ENCODE measurements at places on chromosomes 5 and 9. TPM values are rescaled to one million over a fixed set of nuclear protein-coding genes. Genes with fewer than 3 reads are reported as not detected.

Gene RASEF
- total RNA-seq: not detected

Gene PRUNE2
- total RNA-seq: 17.0 TPM

Gene HK3
- total RNA-seq: not detected

Gene CD14
- 0.18 TPM for total RNA-seq

Gene KCNN2
- 3.2 TPM for total RNA-seq

Gene SLC25A2
- under 0.01 TPM for total RNA-seq

Gene ZFP2
- total RNA-seq: 0.58 TPM

Gene LTC4S
- total RNA-seq: 0.89 TPM

Gene OR1L6
- not detected for total RNA-seq

Gene GRIN3A
- total RNA-seq: not detected

Gene ENTPD2
- not detected for total RNA-seq

Gene SPAG8
- 0.53 TPM for total RNA-seq

Gene OTULINL
- 19.9 TPM for total RNA-seq

Gene C5orf58
- total RNA-seq: not detected

Gene FOXE1
- not detected for total RNA-seq

Gene RNF44
- 1.4 TPM for total RNA-seq

Gene MSX2
- not detected for total RNA-seq

Gene SAPCD2
- total RNA-seq: 17.3 TPM

Gene MAP3K1
- 3.2 TPM for total RNA-seq

Gene KLF4
- 1.2 TPM for total RNA-seq

Gene MAMDC4
- 1.4 TPM for total RNA-seq

Gene TSSK1B
- not detected for total RNA-seq

Gene ANKRD31
- total RNA-seq: not detected

Gene SEMA6A
- not detected for total RNA-seq

Gene TMEM171
- total RNA-seq: 9.8 TPM

Gene PCDHGA9
- 0.86 TPM for total RNA-seq

Gene GLRA1
- not detected for total RNA-seq

Gene PCDHA9
- not detected for total RNA-seq

Gene IL17B
- total RNA-seq: not detected

Gene ANXA2R
- total RNA-seq: 0.53 TPM

Gene CTSL
- 406 TPM for total RNA-seq

Gene MSH3
- total RNA-seq: 9.2 TPM
